ENCODE measurements at places on chromosomes 5 and 9.

DNA sequence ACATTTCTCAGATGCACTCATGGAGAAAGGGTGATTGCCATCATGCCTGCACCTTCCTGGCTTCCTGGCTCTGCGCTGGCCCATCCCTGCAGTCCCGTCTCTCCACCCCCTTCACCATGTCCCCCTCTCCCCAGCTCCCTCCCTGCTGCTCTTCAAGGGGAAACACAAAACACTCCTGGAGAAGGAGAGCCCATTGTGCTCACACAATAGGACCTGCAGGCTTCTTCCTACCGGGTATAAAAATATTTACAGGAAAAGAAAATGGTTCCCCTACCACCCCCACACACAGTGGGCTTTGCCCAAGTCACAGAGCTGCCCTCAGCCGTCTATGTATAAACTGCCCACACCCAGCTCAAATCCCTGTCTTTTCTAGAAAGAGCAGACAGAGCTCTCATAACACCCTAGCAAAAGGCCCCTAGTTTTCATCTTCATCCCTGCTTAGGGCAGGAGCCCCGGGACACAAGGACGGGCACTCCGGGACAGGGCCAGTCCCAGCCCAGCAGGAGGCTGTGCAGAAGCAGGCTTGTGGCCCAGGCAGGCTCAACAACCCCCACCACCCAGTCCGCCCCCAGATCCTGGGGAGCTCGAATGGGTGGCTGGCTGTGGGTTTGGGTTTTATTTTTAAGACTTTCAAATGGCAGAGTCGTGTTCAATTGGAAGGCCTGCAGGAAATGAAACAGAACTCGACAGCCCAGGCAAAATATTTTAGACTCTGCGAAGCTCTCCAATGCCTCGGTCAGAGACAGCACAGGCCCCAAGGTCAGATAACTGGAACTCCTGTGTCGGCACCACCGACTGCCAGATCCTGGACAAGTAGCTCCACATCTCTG, 77.3 kb downstream of the LRSAM1 start:
- no peak overlapping the region for H3K4me3 ChIP-seq
- 0 out of 2 replicates have a peak, but pooled peaks cover 6% of the 10 kb centered on the region for H3K4me1 ChIP-seq
- H3K27me3 ChIP-seq = no peaks in the 10 kb centered on the region
- no peak for DNase-seq
- H3K36me3 ChIP-seq = peaks cover 53% of the 10 kb centered on the region

DNA sequence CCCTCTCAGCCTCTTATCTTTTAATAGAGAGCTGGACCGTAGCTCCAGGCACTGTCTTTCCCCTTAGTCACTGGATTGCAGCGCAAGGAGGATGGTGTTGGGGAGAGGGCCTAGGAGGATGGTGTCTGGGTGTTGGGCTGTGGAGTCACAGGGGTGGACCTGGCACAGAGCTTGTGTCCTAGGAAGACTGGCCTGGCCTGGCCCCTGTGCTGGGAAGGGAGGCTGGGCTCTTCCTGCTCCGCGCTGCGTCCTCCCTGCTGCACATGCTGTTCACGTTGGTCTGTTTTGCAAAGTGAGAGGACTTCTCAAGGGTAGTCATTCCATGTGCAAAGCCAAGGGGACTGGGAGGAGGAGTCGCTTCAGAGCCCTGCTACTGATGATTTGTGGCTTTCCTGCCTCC, 123.9 kb downstream of the EHMT1 start:
- peak; percentile 19 for DNase-seq
- no peaks in the 10 kb centered on the region for H3K36me3 ChIP-seq
- no peak overlapping the region for H3K27ac ChIP-seq
- H3K4me3 ChIP-seq = no peak overlapping the region

- no peak overlapping the region for H3K27ac ChIP-seq
- H3K36me3 ChIP-seq = no peaks in the 10 kb centered on the region
These were observed 42.3 kb downstream of the FAM174A start for GRCh38 chr5:100577506-100577905.

DNA sequence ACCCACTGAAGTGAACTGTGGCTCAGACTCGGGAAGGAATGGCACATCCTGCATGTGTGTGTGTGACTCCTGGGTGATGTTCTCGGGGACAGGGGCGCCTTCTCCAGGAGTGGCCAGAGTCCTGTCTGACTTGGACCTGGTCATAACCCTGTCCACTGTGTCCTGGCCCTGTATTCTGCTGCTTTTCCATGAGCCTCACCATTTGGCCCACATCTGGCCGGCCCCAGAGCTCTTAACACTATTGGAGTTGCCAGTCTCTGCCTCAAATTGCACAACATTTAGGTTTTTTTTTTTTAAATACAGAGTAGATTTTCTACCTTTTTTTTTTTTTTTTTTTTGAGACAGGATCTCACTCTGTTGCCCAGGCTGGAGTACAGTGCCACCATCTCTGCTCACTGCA, 278.3 kb upstream of the TUT7 start:
- no peak for DNase-seq
- no peaks in the 10 kb centered on the region for H3K27me3 ChIP-seq
- no peak overlapping the region for H3K4me3 ChIP-seq
- H3K27ac ChIP-seq = no peak overlapping the region

DNA sequence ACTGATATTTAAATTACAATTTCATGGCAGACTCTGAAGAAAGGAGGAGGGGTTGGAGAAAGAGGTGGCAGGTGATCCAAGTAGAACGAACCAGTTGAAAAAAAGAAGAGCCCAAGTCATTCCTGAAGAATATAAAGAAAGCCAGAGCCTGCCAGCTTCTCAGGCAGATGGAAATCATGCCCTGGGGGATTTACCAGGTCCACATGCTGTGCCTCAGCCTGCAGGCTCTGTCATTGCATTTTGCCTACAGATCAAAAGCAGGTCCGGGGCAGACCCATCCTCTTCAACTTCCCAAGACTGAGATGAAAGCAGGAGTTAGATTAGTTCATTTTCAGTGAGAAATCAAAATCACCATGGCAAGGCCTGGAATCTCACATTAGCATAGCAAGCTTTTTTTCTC, 48.5 kb downstream of the GDNF start:
- H3K4me3 ChIP-seq = no peak overlapping the region
- H3K36me3 ChIP-seq = no peaks in the 10 kb centered on the region
- no peak overlapping the region for H3K27ac ChIP-seq
- H3K4me1 ChIP-seq = peaks cover 46% of the 10 kb centered on the region
- H3K27me3 ChIP-seq = no peaks in the 10 kb centered on the region

DNA sequence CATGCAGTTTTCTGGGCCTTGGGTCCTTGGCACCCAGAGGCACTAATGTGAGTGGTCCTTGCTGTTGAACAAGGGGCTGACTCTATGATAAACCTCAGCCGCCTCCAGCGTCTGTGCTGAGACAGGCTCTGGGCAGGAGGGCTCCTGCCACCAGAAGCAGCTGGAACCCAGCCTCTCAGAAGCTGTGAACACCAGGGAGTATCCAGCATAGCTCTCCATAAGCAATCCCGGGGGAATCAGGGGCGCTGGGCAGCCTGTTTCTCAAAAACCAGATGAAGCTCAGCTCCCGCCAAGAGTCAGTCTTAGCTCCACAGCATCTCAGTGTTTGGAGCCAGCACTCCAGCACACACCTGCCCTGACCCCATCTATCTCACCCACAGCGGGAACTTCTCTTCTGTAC, 170.2 kb downstream of the HSPA4 start:
- no peak for DNase-seq
- no peak overlapping the region for H3K27ac ChIP-seq
- no peaks in the 10 kb centered on the region for H3K36me3 ChIP-seq
- 0 out of 2 replicates have a peak, but pooled peaks cover 6% of the 10 kb centered on the region for H3K27me3 ChIP-seq
- no peak overlapping the region for H3K4me3 ChIP-seq

GRCh38 chr5:60101573-60101972, 208.0 kb upstream of the PDE4D start:
- H3K4me3 ChIP-seq = no peak overlapping the region
- DNase-seq = no peak
- H3K27me3 ChIP-seq = no peaks in the 10 kb centered on the region
- no peaks in the 10 kb centered on the region for H3K4me1 ChIP-seq

- H3K36me3 ChIP-seq = no peaks in the 10 kb centered on the region
- peak; percentile 53 for DNase-seq
- peak overlapping the region; percentile 86 for H3K4me3 ChIP-seq
- H3K4me1 ChIP-seq = peaks cover 20% of the 10 kb centered on the region
- peak overlapping the region; percentile 75 for H3K27ac ChIP-seq
- H3K27me3 ChIP-seq = no peaks in the 10 kb centered on the region
These were observed 607 bp downstream of the UHRF2 start for GRCh38 chr9:6413365-6414246.

- H3K36me3 ChIP-seq = no peaks in the 10 kb centered on the region
- peak; percentile 63 for DNase-seq
- peaks cover 10% of the 10 kb centered on the region for H3K27me3 ChIP-seq
- peaks cover 3% of the 10 kb centered on the region for H3K4me1 ChIP-seq
- H3K27ac ChIP-seq = no peak overlapping the region
These were observed 52.2 kb upstream of the DAB2IP start for GRCh38 chr9:121598965-121599871.

DNA sequence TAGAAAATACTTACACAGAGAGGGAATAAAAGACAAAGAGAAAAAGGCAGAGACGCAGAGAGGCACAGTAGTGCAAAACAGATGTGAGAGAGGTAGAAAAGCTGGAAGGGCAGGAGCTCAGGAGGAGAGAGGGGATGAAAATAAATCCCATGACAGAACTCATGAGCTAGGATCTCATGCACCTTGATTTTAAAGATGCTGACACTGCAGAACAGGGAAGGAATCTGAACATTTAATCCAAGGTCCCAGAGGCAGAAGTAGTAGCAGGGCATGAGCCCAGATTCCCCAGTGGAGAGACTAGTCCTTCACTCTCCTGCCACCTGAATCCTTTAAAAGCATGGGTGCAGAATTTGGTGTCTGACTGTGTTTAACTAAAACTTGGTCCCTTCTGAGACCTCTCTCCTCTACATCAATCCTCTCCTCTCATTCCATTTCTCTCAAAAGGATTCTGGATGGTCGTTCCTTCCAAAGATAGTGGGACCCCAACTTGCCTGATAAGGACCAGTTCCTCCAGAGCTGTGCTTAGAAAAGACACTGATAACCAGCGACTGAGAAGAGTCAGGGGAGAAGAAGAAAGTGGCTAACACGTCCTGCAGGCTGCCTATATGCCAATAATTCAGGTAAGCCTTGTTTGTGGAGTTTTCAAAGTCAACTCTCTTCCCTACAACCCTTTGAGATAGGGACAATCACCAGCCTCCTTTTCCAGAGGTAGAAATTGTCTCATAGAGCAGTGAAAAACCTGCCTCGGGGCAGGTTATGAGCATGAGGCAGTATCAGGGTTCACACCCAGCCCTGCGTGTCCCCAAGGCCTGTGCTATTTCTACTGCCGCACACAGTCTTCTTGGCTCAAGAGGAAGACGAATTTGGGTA, 203.2 kb upstream of the TRIM32 start:
- H3K4me3 ChIP-seq = no peak overlapping the region
- no peaks in the 10 kb centered on the region for H3K27me3 ChIP-seq
- H3K4me1 ChIP-seq = peaks cover 6% of the 10 kb centered on the region
- H3K36me3 ChIP-seq = no peaks in the 10 kb centered on the region
- no peak for DNase-seq

GRCh38 chr9:116587919-116588318, 99.2 kb upstream of the TRIM32 start:
- no peak for DNase-seq
- H3K36me3 ChIP-seq = no peaks in the 10 kb centered on the region
- H3K4me1 ChIP-seq = peaks cover 14% of the 10 kb centered on the region
- no peaks in the 10 kb centered on the region for H3K27me3 ChIP-seq
- no peak overlapping the region for H3K27ac ChIP-seq
- no peak overlapping the region for H3K4me3 ChIP-seq

GRCh38 chr5:159936686-159937329, 20.5 kb downstream of the ADRA1B start:
- H3K27ac ChIP-seq = no peak overlapping the region
- no peaks in the 10 kb centered on the region for H3K36me3 ChIP-seq
- no peak overlapping the region for H3K4me3 ChIP-seq
- H3K4me1 ChIP-seq = no peaks in the 10 kb centered on the region
- H3K27me3 ChIP-seq = no peaks in the 10 kb centered on the region
- DNase-seq = no peak

GRCh38 chr9:89608641-89609335, 4.0 kb downstream of the GADD45G start:
- H3K27me3 ChIP-seq = no peaks in the 10 kb centered on the region
- no peak for DNase-seq
- no peaks in the 10 kb centered on the region for H3K36me3 ChIP-seq
- H3K27ac ChIP-seq = no peak overlapping the region
- peaks cover 19% of the 10 kb centered on the region for H3K4me1 ChIP-seq

Measured in GM23248 (cell line).